Prostate gland (tissue), 2 donors: ENCODE measurements at places on chromosomes 6 and 20.

- no peak for DNase-seq
Observed at GRCh38 chr20:35311409-35311808, 19.2 kb upstream of the FAM83C start.

DNA sequence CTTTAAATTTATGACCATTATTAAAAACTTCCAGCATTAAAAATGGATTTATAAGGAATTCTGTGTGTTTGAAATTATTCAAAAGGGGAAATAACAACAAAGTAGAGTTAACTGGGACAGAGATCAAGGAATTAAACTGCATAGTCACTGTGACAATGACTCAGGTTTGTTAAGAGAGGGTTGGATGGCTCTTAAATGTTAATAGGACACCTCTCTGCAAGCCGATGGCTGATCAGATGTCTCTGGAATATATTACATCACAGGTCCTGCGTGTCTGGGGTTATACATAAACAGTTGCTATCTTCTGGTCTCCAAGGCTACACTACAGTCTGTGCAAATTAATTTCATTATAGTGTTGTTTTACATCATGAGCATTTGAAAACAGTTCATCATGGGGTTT, 574.3 kb downstream of the COL12A1 start:
- DNase-seq = no peak

GRCh38 chr6:48978016-48978415, 485.0 kb downstream of the MMUT start:
- no peak for DNase-seq

DNA sequence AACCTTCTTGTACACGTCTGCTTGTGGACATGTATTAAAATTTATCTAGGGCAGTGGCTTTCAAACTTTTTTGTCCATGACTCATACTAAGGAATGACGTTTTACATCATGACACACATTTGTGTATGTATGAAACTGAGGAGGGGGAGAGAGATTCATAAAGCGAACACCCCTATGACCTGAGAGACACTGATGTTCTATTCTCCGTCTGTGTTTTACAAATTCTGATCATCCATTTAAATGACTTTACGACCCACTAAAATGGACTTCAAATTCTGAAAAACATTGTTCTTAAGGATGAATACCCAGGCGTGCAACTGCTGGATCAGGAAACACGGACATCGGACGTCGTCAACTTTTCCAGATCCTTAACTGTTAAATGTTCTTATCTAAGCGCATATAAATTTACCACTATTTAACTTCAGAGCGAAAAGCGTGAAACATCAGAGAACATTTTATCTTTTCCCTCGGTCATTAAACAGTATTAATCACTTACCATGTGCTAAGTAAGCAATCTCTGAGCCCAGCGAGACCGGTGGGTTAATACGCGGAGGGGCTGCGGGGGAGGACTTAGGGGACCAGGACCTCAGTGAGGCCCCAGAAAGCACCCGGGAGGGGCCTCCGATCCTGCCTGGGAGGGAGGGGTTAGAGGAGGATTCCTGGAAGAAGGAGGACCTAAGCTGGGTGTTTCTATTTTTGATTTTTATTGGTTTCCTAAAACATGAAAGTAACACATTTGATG, 1.2 kb downstream of the PLAGL1 start:
- no peak for DNase-seq

DNA sequence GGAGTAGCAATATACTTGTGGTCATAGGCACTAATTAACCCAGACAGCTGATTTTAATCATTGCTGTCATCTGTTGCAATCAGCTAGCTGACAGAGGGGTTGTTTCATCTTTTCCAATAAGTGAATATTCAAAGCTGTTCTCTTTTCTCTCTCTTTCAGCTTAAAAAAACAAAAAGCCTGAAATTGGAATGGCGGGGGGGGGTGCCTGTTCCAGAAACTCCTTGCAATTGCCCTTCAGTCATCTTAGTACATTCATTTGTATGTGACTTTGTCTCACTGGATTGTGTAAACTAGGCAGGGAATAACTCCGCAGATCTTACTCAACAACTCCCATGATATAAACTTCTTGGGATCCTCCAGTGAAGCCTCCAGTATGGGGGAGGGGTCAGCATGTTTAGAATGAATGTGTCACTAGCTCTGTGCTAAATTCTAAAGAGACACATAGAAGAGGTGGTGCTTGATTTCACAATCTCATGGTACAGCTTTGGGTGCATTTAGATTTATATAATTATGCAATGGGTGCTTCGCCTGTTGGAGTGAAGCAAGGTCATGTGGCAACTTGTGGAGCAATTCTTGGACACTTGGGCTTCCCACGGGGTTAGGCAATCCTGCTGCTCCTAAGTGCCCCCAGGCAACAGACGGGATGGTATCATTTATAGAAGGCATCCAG, 40.1 kb downstream of the SLC24A3 start:
- DNase-seq = no peak

- DNase-seq = no peak
Observed at GRCh38 chr6:42440778-42441696, 10.7 kb downstream of the TRERF1 start.

- no peak for DNase-seq
Observed at GRCh38 chr6:17703256-17703694, 3.5 kb downstream of the NUP153 start.

DNA sequence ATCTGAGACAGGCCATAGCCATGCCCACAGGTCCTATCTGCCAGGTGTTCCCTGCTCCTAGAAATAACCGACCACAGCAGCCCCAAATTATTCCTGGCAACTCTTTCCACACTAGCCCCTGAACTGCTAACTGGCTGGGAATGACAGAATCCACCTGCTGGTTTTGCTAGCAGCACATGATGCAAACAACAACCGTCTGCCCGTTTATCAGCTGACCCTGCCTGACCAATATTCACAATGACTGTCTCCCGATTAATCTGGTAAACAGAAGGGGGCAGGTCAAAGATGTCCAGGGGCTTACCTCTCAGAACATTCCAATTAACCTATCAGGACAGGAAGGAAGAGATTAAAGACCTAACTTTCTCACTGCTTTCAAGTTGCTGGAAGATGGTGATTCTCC, 101.5 kb downstream of the NRSN1 start:
- no peak for DNase-seq

- no peak for DNase-seq
Observed at GRCh38 chr6:2900821-2901644, 2.1 kb downstream of the SERPINB9 start.

GRCh38 chr20:48158014-48158413, 372.7 kb upstream of the SULF2 start:
- peak; percentile 29 for DNase-seq

DNA sequence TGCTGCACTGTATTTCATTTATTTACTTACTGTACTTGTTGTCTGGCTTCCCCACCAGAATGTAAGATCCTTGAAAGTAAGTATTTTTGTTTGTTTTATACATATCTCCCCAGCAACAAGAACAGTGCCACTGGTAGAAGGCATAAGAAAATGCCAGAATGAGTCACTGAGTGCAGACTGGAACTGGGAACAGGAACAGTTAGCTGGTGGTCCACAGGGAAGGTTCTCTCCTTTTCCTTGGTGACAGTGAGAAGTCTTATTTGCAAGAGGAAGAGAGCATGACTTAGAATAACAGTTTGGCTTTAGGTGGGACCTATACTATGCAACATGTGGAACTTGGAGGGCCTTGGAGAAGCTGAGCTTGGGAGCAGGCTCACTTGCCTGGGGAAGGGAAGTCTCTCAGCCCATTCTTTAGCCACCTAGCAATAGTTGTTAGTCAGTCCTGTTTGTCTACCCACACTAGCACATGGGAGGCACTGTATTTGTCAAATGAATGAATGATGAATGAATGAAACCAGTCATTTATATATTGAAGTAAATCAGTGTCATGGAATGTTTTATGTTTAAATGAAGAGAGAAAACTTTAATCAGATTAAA, 203.5 kb downstream of the KCNQ5 start:
- DNase-seq = no peak

- no peak for DNase-seq
Observed at GRCh38 chr6:45212976-45213375, 115.2 kb upstream of the RUNX2 start.

DNA sequence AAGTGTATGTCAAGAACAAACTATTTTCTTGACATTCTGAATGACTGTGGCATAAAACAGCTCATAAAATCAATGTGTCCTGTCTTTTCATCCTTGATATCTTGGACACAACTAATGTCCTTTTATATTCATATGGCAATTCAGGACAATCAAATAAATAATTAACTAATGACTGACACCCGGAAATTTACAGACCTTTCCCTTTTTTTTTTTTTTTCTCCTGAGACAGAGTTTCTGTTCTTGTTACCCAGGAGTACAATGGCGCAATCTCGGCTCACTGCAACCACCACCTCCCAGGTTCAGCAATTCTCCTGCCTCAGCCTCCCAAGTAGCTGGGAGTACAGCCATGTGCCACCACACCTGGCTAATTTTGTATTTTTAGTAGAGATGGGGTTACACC, 107.1 kb upstream of the LGSN start:
- no peak for DNase-seq

GRCh38 chr20:24462460-24463010, 6.9 kb upstream of the SYNDIG1 start:
- DNase-seq = no peak
